ENCODE measurements at places on chromosomes 2 and 18.

DNA sequence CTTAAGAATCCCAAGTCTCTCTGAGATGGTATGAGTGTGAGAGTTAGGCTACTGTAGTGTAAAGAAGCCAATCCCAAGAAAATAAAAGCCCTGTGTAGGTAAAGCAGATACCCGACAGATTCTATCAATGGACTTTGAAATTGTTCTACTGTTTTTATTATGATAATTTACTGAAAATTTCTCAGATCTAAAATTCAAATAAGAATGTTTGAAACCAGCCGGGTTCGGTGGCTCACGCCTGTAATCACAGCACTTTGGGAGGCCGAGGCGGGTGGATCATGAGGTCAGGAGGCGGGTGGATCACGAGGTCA, 208.3 kb upstream of the SPRED2 start:
- no peak for DNase-seq

DNA sequence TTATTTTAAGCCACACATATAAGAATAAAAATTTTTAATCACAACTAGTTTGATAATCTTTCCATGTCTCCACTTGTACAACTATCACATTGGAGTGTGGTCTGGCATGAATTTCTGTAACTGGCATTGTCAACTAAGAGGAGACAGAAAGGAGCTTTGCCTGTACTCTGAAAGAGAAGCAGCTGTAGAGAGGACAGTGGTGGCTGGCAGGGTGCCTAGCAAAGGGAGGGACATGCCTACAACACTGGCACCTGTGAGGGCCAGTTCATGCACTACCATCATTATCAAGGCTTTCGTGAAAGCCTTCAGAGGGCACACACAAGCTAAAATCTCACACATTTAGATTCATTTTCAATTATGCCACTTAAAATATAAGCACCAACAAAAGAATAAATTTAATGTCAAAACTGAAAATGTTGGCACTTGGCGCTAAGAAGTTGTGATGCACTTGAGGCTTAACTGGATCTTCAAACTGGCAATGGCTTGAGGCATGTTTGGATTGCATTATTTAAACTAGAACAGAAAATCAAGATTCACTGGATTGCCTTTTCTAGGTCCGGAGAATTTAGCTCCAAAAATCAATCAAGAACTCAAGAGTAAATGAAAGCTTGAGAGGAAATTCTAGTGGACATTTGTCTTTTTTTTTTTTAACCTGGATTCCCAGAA, 238.6 kb downstream of the ZNF385B start:
- DNase-seq, result no peak

DNA sequence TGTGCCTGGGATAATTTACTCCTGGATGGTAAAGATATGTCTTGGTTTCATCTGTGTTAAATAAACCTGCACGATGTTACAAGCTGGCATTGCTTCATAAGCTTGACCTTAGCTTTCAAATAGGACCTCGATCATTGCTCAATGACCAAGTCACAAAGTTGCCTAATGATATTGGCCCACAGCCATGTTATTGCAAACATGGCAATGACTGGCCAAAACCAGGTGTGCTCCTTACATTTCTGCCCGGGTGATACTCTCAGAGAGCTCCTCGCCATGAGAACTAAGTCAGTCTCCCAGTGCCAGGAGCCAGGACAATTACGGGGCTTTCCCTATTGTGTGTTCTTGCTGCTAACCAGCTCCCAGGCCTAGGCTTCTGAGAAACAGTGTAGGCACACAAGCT, 72.5 kb upstream of the CYP1B1 start:
- DNase-seq, result no peak

- DNase-seq, result no peak
Measured at GRCh38 chr18:79507076-79507545, 111.4 kb downstream of the NFATC1 start.

DNA sequence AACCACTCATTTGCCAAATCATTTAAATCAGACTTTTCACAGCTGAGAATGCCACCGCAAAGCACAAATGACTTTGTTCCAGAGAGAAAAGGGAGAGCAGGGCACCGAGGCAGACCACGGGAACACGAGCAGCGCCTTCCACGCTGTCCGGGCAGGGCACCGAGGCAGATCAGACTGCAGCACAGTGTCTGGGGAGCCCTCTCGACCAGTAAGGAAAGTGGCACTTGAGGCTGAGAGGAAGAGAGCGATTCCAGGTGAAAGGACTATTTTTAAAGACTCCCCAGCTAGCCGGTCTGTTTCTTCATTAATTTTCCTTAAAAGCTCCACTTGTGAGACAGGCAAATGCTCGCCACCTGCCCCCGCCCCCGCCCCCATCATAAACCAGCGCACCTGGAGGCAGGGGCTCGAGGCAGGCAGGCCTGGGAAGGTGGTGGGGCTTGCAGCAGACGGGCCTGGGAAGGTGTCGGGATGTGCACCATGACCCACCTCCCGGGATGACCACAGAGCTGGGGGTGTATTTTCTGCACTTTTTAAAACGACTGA, 80.9 kb upstream of the CTDP1 start:
- no peak for DNase-seq

GRCh38 chr2:203869223-203870042, 1.9 kb downstream of the CTLA4 start:
- peak; percentile 55 for DNase-seq

GRCh38 chr2:160125828-160126227, 63.4 kb upstream of the PLA2R1 start:
- DNase-seq, result no peak
